ENCODE measurements at places on chromosomes 1 and 21.
A peak's percentile ranks its signal among the peaks of the same experiment; 100 is the strongest.

DNA sequence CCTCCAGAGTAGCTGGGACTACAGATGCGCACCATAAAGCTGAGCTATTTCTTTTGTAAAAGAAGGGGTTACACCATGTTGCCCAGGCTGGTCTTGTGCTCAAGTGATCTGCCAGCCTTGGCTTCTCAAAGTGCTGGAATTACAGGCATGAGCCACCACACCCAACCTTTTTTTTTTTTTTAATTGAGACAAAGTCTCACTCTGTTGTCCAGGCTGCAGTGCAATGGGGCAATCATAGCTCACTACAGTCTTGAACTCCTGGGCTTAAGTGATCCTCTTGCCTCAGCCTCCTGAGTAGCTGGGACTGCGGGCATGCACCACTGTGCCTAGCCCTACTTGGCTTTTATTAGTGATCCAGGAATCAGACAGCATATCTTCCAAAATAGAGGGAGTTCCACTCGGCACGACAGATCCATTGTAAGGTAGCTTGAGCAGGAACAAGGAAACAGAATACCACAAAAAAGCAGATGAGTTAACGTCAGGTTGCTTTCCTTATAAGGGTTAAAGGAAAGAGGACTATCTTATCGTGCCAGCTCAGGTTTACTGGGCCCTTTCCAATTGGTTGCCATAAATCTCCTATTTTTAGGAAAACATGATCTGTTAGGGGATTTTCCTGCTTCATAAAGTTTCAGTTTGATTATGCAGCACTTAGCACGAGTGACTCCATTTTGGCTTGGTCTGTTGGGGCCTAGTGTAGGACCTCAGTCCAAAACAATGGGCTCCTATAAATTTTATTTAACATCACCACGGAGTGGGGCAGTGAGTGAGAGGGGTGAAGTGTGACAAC, 45.2 kb downstream of the NENF start:
- DNase-seq = no peak

- no peak for DNase-seq
Measured at GRCh38 chr1:224251741-224252146, 68.7 kb downstream of the DEGS1 start.

GRCh38 chr1:243497939-243498681, 242.3 kb downstream of the SDCCAG8 start:
- DNase-seq = no peak

- no peak for DNase-seq
Measured at GRCh38 chr21:30058928-30059327, 107.7 kb downstream of the CLDN17 start.

GRCh38 chr1:155437405-155437804, 116.7 kb downstream of the RUSC1 start:
- DNase-seq = no peak

- DNase-seq = no peak
Measured at GRCh38 chr1:203378556-203379245, 27.8 kb upstream of the FMOD start.

DNA sequence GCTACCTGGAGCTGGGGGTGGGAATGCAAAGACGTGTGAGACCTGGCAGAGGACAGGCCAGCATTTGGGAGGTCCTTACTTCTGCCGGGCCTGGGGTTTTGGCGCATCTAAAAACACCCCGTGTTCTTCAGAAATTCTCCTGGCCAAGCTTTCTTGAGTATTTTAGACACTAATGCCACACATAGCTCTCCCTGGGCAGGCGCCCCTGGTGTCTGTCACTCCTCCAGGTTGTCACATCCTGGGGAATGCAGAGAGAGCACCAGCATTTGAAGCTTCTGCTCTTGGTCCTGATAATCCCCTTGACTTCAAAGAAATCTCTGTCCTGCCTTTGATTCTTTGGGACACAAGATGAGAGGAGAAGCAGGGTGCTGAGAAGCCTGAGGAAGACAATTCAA, 6.0 kb downstream of the CAPN9 start:
- no peak for DNase-seq

- DNase-seq = no peak
Measured at GRCh38 chr1:62438163-62438562, 1.3 kb downstream of the USP1 start.

- no peak for DNase-seq
Measured at GRCh38 chr1:244047621-244048255, 3.3 kb upstream of the ZBTB18 start.

- no peak for DNase-seq
Measured at GRCh38 chr1:51907079-51907702, 28.7 kb upstream of the NRDC start.

- no peak for DNase-seq
Measured at GRCh38 chr1:81129366-81129765, 671.4 kb upstream of the ADGRL2 start.

DNA sequence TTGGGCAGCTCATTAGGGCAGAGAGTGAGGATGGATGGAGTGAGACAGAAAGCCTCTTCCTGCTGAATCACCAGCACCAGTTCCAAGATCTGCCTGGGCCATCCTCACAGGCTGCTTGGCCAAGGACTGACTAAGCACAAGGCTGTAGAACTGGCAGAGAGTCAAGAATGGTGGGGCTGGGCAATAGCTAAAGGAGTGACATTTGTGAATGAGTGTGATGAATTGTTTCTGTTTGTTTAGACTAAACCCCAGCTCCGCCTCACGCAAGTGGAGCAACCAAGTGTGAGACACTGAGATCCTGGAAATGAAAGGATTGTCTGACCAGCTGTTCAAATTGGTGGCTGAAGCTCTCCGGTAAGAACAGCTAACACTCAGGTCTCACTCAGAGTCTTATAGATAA, 38.6 kb downstream of the BRINP2 start:
- DNase-seq = peak; percentile 4

DNA sequence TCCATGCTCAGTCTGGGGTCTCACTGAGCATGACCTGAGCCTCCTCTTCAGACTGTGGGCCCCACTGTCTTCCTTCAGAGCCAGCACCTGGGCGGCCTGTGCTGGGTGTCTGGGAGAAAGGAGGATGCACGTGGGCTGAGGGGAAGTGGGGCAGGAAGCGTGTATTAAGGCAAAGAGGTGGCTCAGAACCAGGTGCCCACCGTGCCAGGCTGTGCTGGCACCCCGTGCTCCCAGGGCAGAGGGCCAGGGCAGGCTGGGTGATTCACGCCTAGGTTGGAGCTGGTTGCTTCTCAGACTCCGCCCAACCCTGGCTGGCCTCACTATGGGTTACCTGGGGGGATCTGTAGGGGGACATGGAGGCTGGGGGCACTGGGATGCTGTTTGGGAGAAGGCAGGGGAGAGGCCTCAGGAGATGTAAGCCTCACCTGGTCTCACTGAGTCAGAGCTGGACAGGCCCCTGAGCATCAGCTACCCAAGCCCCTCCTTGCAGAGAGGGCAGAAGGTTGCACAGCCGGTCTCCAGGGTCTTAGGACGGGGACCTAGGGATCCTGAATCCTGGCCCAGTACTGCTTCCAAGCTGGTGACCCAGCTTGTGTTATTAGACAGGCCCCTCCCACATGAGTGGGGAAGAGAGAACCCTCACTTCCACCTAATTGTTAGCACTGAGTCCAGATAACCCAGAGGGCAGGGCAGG, 18.6 kb upstream of the PADI1 start:
- DNase-seq = no peak

DNA sequence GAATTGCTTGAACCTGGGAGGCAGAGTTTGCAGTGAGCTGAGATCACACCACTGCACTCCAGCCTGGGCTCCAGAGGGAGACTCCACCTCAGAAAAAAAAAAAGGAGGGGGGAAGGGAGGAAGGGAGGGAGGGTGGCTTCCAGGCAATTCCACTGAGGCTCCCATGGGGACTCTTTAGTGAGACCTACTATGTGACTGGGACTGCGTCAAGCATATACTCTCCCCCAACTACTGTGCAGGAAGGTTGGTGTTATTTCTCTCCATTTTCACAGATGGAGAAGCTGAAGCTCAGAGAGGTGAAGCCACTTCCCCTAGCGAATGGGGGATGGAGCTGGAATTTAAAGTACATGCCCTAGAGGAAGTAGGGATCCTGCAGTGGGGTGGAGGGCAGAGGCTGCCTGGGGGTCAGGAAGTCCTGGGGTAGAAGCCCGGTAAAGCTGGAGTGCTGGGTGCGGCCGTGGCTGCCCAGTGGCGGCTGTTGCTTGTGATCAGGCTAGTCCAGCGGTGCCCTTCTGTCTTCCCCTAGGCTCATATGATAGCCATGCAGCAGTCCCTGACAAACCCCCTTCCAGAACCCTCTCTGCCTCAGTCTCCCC, 40.3 kb downstream of the RAP1GAP start:
- DNase-seq = no peak

- DNase-seq = no peak
Measured at GRCh38 chr1:110515891-110516290, 3.1 kb downstream of the KCNA10 start.

GRCh38 chr1:45820173-45820572, 16.8 kb downstream of the MAST2 start:
- no peak for DNase-seq

DNA sequence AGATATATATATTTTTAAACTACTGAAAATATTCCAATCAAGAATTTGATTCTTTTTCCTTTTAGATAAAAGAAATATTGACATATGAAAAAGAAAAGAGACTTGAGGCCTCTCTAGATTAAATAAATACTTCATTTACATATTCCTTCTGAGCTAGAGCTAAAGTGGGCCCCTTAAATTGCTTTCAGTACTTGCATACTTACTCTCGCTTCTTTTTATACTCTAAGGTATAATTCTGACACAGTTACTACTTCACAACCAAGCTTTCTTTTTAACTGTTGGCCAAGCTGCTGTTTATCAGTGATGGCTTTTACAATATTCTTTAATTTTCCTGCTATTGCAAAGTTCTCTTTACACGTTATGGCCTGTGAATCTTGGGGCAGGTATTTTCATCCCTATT, 24.6 kb downstream of the EXTL2 start:
- DNase-seq = no peak

GRCh38 chr1:229203030-229203751, 67.7 kb upstream of the RAB4A start:
- DNase-seq = no peak

- DNase-seq = no peak
Measured at GRCh38 chr1:210653771-210654170, 325.1 kb downstream of the HHAT start.

- no peak for DNase-seq
Measured at GRCh38 chr1:114896795-114897194, 42.1 kb downstream of the SYCP1 start.

GRCh38 chr1:17757426-17757825, 2.3 kb downstream of the ACTL8 start:
- no peak for DNase-seq

GRCh38 chr21:35587841-35588380, 472.4 kb downstream of the SETD4 start:
- DNase-seq = no peak

DNA sequence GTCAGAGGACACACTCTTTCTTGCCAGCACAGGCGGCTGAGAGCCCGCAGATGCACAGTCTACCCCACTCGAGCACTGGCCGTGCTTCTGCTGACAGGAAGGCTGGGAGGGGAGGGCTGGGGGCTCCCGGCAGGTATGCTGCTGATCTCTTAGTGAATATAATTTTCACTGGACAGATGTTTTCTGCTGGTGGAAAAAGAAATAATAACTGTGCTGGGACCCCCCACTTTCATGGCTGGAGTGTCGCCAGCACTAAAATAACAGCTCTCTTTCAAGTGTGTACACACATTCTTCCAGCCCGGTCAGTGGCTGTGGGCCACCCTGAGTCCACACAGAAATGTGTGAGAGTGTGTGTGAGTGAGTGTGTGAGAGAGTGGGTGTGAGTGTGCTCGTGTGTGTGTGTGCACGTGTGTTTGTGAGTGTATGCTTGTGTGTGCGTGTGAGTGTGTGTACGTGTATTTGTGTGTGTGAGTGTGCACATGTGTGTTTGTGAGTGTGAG, 167.7 kb upstream of the USP24 start:
- DNase-seq = no peak

DNA sequence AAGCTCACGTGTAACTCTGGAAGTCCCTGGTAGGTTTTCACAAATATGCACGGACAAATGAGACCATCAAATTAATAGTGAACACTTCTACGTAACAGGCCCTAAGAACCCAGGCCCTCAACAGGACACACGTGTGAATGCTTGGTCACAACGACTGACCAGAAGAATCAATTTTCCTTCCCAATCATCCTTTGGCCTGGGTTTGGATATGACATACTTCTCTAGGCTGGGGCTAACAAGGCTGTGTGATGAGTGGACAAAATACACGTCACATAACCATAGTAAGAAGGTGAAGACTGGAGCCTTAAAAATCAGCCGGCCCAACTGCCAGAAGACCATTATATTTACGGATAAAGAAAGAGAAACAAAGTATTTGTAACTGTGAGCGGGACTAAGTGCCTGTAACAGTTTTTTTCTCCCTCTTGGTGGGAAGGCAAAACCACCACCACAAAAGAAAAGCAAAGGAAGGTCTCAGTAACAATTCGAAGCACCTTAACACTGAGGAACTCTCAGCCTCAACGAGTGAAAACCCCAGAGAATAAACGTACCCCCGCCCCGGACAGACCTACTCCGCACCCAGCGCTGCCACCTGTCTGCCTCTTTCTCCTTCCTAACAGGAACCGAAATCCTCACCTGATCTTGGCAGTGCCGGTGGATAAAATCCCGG, 450 bp downstream of the SDE2 start:
- DNase-seq = no peak

DNA sequence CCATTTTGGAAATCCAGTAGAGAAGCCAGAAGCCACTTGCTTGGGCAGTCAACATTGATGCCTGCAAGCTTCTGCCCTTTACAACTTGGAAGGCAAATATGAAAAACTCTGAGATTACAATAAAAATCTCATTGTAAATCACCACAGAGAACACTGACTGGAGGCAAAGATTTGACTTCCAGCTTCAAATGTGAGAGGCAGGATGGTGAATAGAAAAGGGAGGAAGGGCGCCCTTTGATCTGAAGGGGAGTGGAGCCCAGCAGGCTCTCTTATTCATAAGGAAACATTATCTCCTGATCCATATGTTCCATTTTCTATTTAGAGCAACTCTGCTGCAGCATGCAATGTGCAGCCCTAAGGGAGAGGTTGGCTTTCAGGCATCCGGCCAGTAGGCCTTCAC, 348.3 kb downstream of the AJAP1 start:
- DNase-seq = no peak

GRCh38 chr1:60896701-60897363, 185.5 kb upstream of the NFIA start:
- DNase-seq = no peak

DNA sequence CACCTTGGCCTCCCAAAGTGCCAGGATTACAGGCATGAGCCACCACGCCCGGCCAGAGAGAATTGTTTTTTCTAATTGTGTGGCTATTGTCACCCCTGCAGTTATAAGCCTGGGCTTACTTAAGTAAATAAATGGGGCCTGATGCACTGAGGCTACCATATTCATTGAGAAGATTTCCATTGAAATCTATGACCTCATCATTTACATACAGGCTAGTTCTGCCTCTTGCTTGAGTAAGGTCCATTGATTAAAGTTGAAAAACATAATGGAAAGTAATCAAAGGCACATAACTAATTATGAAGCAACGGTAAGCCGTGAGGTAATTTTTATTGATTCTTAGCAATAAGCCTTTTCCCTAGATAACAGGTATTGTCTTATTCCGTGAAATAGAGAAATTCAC, 788.9 kb downstream of the ADGRL2 start:
- no peak for DNase-seq
